ENCODE measurements at places on chromosomes 6 and 20. TPM values are rescaled to one million over a fixed set of nuclear protein-coding genes. Genes with fewer than 3 reads are reported as not detected.

- DNase-seq: no peak
- peaks cover 16% of the 10 kb centered on the region for H3K4me1 ChIP-seq
- H3K27ac ChIP-seq: no peak overlapping the region
- H3K4me3 ChIP-seq: no peak overlapping the region
These were observed 22.9 kb downstream of the RANBP9 start for GRCh38 chr6:13688692-13689196.

DNA sequence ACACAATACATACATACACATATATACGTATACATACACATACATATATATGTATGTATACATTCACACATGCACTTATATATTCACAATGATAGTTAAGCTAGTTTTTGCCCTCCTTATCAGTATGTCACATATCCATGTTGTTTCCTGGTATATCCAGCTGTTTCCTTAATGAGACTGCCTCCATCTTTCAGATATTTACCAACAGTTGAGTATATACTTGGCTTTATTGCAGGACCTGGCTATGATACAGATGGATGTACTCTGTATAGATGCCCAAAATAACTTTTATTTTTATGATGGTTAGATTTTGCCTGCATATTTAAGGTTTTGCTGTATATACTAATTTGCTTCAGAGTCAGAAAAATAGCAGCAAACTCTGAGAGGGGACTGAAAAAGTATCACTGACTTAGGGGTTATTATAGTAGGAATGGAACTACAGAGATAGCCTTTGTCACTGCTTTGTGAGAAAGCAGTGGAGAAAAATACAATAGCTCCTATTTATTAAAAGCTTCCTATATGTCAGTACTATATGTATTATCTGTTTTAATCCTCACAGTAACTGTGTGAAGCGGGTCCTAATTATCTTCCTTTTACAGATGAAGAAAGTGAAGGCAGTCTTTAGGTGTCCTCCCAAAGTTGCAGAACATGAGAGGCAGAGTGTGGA lies 35.5 kb downstream of the CARMIL1 start:
- H3K4me3 ChIP-seq: no peak overlapping the region
- no peak for DNase-seq

DNA sequence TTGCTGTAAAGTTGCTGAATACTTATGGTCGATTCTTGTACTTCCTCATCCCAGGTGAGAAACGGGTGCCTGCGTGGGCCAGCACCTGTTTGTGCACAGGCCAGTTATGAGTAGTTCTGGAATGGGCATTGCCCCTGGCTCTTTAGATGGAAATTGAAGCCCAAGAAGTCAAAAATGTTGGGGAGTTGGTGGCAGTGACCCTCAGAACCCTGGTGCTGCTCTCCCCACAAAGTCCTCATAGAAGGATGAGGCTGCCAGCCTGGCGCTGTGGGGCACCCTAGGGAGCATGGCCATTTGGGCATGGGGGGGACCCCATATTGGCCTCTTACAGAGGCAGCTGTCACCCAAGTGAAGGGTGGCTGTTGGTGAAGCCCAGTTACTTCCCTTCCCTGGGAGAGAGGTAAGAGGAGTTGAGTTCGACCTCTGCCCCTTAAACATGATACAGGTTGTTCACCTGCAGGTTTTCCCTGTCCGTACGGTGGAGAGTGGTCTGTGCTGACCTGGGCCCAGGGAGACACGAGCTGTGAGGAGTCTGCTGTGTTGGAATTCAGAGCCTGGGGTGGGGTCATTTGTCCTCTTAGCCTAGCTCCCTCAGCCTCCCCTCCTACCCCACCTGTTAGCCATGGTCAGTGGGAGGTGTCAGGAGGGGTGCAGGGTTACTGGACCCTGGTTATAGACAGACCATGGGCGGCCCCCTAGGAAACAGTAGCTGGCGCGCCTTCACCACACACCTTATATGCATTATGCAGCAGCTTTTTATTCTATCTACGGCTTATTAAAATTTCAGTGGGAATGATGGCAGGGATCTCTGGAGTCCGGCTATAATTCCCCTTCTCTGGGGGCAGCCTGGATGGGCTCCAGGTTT lies 4.9 kb downstream of the HMGA1 start:
- H3K27ac ChIP-seq: no peak overlapping the region
- peaks cover 10% of the 10 kb centered on the region for H3K4me1 ChIP-seq
- no peaks in the 10 kb centered on the region for H3K36me3 ChIP-seq
- no peaks in the 10 kb centered on the region for H3K27me3 ChIP-seq

DNA sequence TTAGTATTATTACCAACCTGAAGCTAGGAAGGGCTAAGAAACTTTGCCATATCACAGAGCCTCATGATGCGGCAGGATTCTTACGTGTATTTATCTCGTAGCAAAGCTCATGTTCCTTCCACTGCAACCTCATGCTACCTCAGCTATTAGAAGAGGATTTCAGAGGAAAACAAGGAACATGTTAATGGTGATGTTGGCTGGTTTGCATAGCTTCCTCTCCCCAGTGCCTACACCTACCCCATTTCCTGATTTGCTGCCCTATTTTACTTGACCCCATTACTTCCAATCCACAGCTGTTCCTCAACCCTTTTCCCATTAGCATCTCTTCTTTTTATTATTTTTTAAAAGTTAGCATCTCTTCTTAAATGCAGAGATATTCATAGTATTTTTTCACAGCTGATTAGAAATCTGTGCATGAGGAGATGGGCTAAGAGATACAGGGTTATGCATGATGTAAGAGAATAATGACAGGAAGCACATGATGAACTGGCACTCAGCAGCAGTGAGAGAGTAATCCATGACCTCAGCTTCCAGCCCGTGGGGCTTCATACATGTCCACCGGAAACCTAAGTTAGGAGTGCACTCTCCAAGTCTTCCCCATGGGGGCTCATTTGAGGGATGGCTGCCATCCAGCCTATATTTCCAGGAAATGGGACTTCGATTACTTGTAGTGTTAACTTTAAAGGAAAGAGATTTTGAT lies 106.1 kb upstream of the ASF1A start:
- H3K27ac ChIP-seq: no peak overlapping the region
- no peaks in the 10 kb centered on the region for H3K27me3 ChIP-seq
- no peaks in the 10 kb centered on the region for H3K36me3 ChIP-seq
- DNase-seq: no peak
- H3K4me1 ChIP-seq: no peaks in the 10 kb centered on the region

GRCh38 chr6:80145921-80146320 lies 39.5 kb downstream of the BCKDHB start:
- H3K27me3 ChIP-seq: no peaks in the 10 kb centered on the region
- H3K4me1 ChIP-seq: peaks cover 20% of the 10 kb centered on the region
- no peaks in the 10 kb centered on the region for H3K36me3 ChIP-seq
- H3K27ac ChIP-seq: no peak overlapping the region

DNA sequence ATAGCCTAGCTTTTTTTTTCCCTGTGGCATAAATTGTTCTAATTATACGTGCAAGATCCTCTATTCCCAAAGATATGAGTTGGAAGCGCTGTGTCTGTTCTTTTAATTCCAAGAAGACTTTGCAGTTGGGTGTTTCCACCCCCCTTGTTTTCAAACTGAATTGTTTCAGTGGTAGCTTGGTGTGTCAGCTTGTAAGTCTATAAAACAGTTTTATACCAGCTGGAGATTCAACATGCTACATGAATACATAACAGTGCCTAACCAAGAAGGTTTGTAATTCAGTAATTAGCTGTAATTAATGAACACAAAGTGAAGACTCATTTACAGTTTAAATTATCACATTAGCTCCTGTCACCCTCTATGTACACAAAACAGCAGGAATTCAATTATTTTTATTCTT lies 154.0 kb downstream of the ZNF217 start:
- no peaks in the 10 kb centered on the region for H3K27me3 ChIP-seq
- no peak overlapping the region for H3K4me3 ChIP-seq
- no peak for DNase-seq
- H3K27ac ChIP-seq: no peak overlapping the region
- H3K36me3 ChIP-seq: no peaks in the 10 kb centered on the region
- no peaks in the 10 kb centered on the region for H3K4me1 ChIP-seq

SAMD10 gene
- total RNA-seq: 11.9 TPM

CPNE5 gene
- not detected for total RNA-seq
